Pancreas (tissue), 10 donors: ENCODE measurements at places on chromosomes 6 and 20. TPM values are rescaled to one million over a fixed set of nuclear protein-coding genes. Genes with fewer than 3 reads are reported as not detected.
A peak's percentile ranks its signal among the peaks of the same experiment; 100 is the strongest.

HS3ST5 gene
- not detected for total RNA-seq

LHFPL5 gene
- total RNA-seq, result 1.6 TPM

PSMA7 gene
- total RNA-seq, result 71.2 TPM

DNA sequence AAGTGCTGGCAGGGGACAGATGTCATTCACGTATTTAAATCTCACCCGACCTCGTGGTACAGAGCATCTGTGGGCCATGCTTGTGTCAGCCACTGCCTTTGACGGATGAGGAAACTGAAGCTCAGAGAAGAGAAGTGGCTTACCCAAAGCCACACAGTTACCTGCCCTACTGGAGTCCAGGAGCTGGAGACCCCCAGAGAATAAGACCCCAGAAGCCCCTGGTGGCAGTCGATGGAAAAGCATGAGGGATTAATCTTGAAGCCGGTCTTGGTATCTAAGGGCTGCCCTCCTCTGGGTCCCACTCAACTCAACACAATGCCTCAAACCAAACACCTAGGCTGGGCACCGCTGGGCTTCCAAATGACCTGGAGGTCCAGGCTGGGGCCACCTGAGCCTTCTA is 83.1 kb downstream of the GRM4 start:
- no peak overlapping the region for H3K4me3 ChIP-seq
- no peak overlapping the region for H3K27ac ChIP-seq
- H3K36me3 ChIP-seq, result no peaks in the 10 kb centered on the region
- H3K27me3 ChIP-seq, result peaks cover 6% of the 10 kb centered on the region

GRCh38 chr20:24492031-24492607 is 22.7 kb downstream of the SYNDIG1 start:
- no peaks in the 10 kb centered on the region for H3K4me1 ChIP-seq
- no peak overlapping the region for H3K4me3 ChIP-seq
- H3K36me3 ChIP-seq, result no peaks in the 10 kb centered on the region
- H3K27me3 ChIP-seq, result no peaks in the 10 kb centered on the region
- DNase-seq, result no peak
- H3K27ac ChIP-seq, result no peak overlapping the region

GRCh38 chr6:114577109-114577508 is 234.3 kb upstream of the HS3ST5 start:
- no peaks in the 10 kb centered on the region for H3K27me3 ChIP-seq
- H3K4me1 ChIP-seq, result no peaks in the 10 kb centered on the region
- DNase-seq, result no peak
- no peak overlapping the region for H3K27ac ChIP-seq
- no peak overlapping the region for H3K4me3 ChIP-seq
- no peaks in the 10 kb centered on the region for H3K36me3 ChIP-seq

- no peaks in the 10 kb centered on the region for H3K4me1 ChIP-seq
- H3K27ac ChIP-seq, result no peak overlapping the region
- no peaks in the 10 kb centered on the region for H3K36me3 ChIP-seq
- no peaks in the 10 kb centered on the region for H3K27me3 ChIP-seq
Measured at GRCh38 chr20:51862796-51863195, 60.5 kb upstream of the SALL4 start.

GRCh38 chr20:2840138-2840966 is at the start of the genes PCED1A and VPS16:
Gene PCED1A, minus strand, starts transcription at chr20:2840655. Its CDS starts 743 bp downstream, at chr20:2839912.
Gene VPS16, plus strand, starts transcription at chr20:2840745. Its CDS starts 30 bp downstream, at chr20:2840775.
- H3K36me3 ChIP-seq, result no peaks in the 10 kb centered on the region
- H3K27ac ChIP-seq, result peak within 1 kb of the TSS; percentile 92
- H3K4me3 ChIP-seq, result peak within 1 kb of the TSS; percentile 96
- DNase-seq, result peak; percentile 93

DNA sequence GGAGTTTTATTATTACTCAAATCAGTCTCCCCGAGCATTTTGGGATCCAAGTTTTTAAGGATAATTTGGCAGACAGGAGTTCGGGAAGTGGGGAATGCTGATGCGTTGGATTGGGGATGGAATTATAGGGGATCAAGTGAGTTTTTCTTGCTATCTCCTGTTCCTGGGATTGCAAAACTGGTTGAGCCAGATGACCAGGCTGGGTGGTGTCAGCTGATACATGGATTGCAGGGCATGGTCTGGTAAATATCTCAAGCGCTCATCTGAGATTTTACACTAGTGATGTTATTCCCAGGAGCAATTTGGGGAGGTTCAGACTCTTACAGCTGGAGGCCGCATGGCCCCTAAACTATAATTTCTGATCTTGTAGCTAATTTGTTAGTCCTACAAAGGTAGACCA is 54.7 kb downstream of the ENPP1 start:
- no peak overlapping the region for H3K27ac ChIP-seq
- peaks cover 8% of the 10 kb centered on the region for H3K4me1 ChIP-seq
- H3K4me3 ChIP-seq, result no peak overlapping the region
- no peaks in the 10 kb centered on the region for H3K27me3 ChIP-seq
- no peaks in the 10 kb centered on the region for H3K36me3 ChIP-seq
- no peak for DNase-seq

GRCh38 chr6:154060076-154060475 is 21.0 kb downstream of the OPRM1 start:
- DNase-seq, result no peak
- no peak overlapping the region for H3K4me3 ChIP-seq
- H3K36me3 ChIP-seq, result no peaks in the 10 kb centered on the region
- H3K4me1 ChIP-seq, result no peaks in the 10 kb centered on the region
